ENCODE measurements at places on chromosomes 7 and 10.

- DNase-seq: no peak
Observed at GRCh38 chr10:36677431-36677768, 448.0 kb upstream of the ANKRD30A start.

DNA sequence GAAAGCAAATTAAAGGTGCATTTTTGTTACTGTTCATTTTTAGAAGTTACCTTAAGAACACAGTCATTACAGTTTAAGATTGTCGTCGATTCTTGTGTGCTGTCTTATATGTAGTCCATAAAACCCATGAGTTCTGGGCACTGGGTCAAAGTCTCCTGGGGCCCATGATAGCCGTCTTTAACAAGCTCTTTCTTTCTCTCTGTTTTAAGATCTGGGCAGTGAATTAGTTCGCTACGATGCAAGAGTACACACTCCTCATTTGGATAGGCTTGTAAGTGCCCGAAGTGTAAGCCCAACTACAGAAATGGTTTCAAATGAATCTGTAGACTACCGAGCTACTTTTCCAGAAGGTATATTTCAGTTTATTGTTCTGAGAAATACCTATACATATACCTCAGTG, 90.7 kb upstream of the CAPZA2 start:
- no peak for DNase-seq

DNA sequence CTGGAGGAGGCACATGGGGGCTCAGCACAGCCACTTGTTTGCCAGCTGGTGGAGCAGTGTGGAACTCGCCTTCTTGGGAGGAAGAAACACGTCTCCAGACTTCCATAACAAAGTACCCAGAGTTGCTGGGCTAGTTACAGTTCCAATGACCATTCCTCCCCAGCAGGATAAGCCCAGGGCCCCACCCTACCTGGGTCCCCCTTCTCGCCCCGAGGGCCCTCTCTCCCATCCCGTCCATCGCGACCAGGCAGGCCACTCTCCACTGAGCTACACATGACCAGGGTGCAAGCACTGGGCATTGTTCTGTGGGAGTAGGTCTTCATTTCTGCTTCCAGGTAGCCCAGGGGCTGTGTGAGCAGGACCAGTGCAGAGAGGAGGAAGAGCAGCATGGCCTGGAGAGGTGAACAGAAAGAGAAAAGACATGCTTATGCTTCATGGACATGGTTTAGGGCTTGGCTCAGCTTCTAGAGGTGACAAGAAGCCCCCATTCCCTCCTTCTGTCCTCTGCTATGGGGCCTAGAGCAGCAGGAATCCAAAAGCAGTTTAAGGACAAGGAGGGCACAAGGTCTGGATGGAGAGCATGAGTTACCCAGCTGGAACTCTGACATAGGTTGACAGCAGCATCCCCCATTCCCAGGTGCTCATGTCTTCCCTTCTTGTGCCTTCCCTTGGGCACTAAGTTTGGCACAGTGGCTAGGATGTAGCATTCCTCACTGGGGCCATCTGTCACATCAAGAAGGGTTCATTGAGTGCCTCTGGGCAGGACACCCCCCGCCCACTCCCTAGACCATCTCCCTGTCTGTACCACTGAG, 2.4 kb downstream of the SFTPD start:
- no peak for DNase-seq

DNA sequence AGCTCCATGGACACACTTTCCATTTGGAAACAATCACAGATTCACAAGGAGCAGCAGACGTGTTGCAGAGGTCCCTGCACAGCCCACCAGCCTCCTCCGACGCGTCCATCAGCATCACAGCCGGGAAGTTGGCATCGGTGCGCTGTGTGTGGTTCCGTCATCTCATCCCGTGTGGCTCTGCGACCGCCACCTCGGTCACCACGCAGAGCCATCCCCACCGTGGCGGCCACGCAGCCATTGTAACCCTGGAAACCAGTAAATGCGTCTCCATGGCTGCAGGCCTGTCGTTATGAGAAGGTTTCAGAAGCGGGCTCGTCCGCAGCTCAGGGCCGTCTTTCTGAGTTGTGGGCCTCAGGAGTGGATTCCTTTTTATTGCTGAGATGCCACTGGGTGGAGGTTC, 36.0 kb downstream of the FOXK1 start:
- no peak for DNase-seq

DNA sequence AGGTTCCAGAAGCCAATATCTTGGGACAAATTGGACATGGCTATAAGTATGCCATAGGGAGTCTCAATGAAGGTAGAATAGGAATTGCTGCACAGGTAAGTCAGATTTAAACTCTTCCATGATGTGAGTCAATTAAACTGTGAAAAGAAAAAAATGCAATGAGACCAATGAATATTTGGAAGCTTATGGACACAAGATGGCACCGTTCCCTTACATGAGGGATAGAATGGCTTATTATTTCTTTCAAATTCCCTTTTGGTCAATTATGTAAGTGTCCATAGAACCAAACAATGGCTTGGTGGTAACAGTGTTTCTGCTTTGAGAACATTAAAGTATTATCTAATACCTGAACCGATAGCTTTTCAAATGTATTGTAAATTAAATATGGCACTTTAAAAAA, 35.6 kb downstream of the ACADSB start:
- no peak for DNase-seq

DNA sequence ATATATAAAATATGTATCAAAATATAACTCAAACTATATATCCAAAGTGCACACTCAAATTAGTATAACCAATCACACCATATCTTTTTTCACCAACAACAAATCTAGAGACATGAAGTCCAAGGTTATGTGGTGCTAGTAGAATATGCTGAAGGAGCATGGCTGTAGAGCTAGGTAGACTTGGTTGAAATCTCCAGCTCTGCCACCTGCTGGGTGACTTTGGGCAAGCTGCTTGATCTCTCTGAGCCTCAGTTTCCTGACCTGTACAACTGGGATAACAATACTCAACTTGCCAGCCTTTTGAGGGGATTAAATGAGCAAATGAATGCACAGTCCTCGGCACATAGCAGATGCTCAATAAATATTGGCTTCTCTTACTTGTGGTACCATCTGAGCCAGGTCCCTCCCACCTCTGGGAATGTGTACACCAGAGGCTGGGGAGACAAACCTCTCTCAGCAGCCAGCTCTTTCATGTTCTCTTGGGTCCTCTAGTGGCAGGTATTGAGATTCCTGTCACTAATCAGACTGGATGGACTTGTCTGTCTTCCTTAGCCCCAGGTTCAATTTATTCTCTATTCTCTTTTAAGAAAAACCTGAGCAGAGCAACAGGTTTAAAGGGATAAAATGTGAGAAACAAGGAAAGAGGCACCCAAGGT, 94.3 kb upstream of the PDE1C start:
- no peak for DNase-seq

GRCh38 chr7:70052691-70053090, 454.4 kb downstream of the AUTS2 start:
- no peak for DNase-seq

GRCh38 chr7:2116448-2116810, 116.3 kb downstream of the MAD1L1 start:
- no peak for DNase-seq

DNA sequence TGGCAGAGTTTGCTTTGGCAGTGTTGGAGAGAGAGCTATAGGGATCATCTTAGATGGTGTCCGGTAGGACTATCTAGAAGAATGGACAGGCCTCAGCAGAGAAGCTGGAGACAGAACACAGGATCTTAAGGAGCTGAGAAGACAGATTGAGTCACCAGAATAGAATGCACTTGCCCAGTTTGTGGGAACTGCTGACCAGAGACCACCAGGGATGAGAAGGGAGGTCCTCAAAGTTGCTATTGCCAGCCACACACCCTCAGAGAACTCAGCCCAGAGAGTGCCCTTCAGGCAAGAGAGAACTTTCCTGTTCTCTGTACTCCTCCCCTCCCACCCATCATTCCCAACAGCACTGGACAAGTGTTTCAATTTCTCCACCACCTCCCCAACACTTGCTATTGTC, 25.3 kb upstream of the GALNT11 start:
- DNase-seq: no peak
